Activated T-cell treated with anti-CD3 and anti-CD28 coated beads for 1 hour (primary cell): ENCODE measurements at places on chromosomes 6 and 20.

DNA sequence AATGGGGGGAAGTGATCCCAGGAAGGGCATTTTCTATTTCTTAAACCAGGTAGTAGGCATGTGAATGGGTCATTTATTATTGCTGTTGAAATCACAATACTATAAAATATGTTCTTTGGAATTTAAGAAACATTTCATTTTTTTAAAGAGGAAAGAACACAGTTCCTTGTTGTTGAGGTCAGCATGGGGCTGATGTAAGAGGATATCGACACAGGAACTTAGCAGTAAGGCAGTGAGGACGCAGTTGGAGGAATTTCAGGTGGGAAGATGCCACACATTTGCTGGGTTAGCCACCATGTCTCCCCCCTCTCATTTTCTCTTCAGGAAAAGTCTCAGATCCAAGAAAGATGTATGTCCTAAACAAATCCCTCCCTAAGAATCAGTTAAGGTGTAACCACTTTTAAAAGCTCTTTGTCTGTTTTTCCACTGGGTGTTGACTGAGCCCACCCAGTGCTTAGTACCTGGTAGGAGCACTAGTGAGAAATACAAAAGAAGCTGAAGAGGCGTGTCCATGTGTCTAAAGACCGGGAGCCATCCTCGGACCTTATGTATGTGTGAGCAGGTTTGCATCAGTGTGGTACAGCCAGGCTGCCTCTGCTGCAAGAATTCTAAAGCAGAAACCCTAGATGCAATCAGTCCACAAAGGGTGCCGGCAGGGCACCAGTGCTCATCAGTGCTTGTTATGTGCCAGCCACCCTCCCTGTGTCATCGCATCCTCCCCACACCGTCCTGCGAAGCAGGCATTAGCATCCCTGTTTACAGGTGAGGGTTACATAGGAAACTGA lies 98.9 kb downstream of the TCP11 start:
- no peak for DNase-seq

GRCh38 chr20:54346276-54346675 lies 129.1 kb upstream of the DOK5 start:
- DNase-seq = no peak

DNA sequence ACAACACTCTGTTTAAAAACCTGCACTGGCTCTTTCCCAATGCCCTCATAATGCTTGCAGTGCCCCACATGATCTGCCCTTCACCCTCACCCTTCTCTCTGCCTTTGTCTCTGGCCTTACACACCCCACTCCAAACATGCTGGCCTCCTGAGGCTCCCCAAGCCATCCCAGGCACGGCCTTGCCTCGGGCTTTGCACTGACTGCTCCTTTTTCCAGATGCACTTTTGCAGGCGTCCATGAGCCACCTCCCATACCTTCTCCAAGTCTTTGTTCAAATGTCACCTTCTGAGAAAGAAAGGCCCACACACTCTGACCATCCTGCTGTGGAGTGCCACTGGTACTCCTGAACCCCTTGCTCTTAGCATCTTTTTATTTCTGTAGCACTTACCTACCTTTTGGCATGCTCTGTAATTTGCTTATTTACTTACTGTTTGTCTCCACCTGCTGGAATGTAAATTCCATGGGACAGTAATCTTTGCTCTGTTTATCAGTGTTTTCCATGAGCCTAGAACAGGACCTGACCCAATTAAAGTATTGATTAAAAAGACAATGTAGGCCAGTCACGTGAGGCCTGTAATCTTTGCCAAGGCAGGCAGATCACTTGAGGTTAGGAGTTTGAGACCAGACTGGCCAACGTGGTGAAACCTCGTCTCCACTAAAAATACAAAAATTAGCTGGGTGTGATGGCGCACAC lies 30.7 kb downstream of the GFRA4 start:
- DNase-seq = no peak

GRCh38 chr20:21238818-21239536 lies 64.2 kb upstream of the XRN2 start:
- no peak for DNase-seq

GRCh38 chr6:21941926-21942325 lies 348.4 kb downstream of the SOX4 start:
- no peak for DNase-seq

DNA sequence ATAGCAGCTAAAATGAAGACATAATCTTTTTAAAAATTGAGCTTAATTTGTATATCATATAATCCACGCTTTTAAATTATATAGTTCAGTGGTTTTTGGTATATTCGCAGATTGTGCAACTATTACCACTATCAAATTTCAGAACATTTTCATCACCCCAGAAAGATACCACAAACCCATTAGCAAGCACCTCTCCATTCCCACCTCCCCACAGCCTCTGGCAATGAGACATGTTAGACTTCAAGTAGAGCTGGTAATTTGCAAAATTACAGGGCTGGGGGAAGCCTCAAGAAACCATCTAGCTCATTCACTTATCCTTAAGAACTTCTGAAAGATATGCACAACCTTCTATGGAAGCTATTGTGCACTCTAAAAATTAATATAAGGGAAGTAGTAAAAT lies 37.2 kb downstream of the TRMT6 start:
- DNase-seq = no peak

- DNase-seq = no peak
Observed at GRCh38 chr6:168662301-168662936, 221.4 kb downstream of the SMOC2 start.

- DNase-seq = no peak
Observed at GRCh38 chr6:137043710-137044365, 927 bp downstream of the IL20RA start.

DNA sequence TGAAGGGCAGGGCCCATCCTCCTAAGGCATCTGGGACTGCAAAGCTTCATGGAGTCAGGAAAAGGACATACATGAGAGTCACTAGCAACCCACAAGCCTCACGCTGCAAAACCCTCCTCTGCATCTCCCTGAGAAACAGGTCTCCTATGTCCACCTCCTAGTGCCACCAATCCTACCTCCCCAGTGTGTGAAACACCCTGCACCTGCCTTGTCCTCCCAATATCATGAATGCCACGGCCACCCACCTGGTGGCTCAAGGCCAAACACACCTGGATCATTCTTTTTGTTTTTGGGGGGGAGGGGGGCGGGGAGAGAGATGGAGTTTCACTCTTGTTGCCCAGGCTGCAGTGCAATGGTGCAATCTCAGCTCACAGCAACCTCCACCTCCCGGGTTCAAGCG lies 90.5 kb downstream of the ZMYND8 start:
- no peak for DNase-seq

DNA sequence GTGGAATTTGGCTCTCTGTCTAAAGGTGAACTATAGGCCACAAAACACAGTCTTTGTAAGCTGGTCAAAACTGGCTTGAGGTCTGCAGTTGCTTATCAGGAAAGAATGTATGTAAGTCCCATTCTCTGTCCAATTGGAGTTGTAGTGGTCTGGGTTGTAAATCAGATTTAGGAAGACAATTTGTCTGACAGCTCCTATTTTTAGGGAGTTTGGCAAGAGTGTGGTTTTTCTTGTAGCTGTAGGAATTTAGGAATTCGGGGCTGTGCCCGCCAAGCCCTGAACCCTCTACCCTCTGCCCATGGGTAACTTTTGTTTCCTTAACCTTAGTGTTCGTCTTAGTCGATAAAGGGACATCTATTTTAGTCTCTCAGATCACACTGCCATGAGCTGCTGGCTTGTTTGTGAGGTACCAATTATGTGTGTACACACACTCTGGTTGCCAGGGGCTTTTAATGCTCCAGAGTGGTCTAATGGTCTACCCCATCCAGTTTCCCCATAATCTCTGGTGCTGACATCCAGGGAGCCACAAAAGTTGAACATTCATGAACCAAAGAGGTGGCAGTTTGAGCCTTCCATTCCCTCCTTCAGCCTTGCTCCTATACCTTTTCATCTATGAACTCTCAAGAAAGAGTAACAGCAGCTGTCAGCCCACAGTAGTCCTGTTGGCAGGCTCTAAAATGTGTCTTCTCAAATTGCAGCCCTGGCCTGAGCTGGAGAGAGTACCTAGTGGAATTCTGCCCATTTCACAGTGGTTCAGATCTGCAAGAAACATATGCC lies 93.0 kb downstream of the ANKRD6 start:
- DNase-seq = no peak

DNA sequence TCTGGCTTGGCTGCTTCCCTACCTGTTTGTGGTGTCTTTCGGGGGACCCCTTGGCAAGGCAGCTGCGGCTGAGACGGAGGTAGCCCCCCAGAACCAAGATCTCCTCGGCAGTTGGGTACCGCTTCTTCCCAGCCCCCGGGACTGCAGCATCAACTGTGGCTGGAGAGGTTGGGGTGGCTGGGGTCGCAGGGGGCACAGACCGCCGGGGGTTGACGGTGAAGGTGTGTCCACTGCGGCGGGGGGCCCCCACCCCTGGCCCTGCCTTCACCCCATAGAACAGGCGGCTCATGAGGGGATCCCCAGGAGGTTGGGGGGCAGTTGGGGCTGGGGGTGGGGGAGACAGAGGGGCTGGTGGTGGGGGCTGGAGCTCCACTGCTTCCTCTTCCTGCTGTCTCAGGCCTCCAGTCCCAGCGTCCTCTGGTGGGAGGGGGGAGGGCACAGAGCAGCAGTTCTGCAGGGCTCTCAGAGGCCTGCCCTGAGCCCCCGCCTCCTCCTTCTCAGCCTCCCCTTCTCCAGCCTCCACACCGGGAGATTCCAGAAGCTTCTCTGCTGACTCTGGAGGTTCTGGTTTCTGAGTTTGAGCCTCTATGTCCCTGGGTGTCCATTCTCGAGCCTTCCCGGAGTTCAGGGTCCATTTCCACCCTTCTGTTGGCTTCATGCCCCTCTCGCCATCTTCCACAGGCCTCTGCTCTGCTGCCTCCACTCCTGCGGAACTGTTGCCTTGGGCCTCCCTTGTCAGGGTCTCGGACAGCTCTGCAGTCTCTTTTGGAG lies 1.9 kb downstream of the PPP1R18 start:
- peak; percentile 47 for DNase-seq

- DNase-seq = no peak
Observed at GRCh38 chr20:35467339-35468224, 12.2 kb downstream of the CEP250 start.

GRCh38 chr20:45098103-45098773 lies 2.7 kb downstream of the KCNS1 start:
- no peak for DNase-seq

GRCh38 chr20:24670341-24670872 lies 201.0 kb downstream of the SYNDIG1 start:
- DNase-seq = no peak

GRCh38 chr20:7806831-7807230 lies 133.4 kb downstream of the HAO1 start:
- DNase-seq = no peak

- DNase-seq = no peak
Observed at GRCh38 chr6:148251891-148252290, 90.7 kb upstream of the SASH1 start.

GRCh38 chr6:25872814-25873213 lies 1.2 kb downstream of the SLC17A3 start:
- DNase-seq = no peak

DNA sequence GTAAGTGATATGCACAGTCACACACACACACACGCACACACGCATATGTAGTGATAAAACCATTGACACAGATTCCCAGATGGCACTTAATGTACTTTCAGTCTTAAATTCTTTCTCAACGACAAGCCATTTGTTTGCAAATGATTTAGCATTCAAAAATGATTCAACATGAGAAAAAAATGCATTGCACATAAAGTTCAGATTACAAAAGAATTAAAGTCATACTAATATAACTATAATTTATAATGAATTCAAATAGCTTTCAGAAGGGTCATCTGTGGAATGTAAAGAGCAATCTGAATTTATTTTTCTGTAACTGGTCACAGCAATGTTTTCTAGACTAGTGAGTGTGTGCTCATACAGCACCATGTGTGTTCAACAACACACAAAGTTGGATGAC lies 521.6 kb upstream of the ZNF337 start:
- DNase-seq = no peak

- no peak for DNase-seq
Observed at GRCh38 chr6:101351173-101351572, 42.3 kb upstream of the GRIK2 start.

GRCh38 chr20:15179381-15179780 lies 842.0 kb upstream of the FLRT3 start:
- no peak for DNase-seq

- DNase-seq = no peak
Observed at GRCh38 chr20:41051009-41051825, 22.6 kb downstream of the TOP1 start.

- DNase-seq = no peak
Observed at GRCh38 chr6:158020272-158020711, 38.6 kb downstream of the SYNJ2 start.

DNA sequence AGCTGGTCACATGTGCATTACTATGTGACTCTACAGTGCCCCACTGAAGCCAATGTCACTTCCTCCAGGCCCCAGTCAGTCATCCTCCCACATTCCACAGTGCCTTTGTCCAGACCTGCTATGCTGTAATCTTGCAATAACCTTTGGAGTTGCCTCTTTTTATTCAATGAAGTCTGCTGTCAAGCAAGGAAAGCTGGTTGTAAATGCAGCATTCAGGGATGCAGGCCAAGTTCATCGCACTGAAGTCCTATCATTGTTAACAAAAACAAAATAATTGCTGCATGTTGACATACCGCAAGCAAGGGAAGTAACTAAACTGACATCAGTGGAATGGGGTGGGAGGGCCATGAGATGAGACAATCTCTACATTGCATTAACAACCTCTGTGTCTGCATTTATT lies 131.2 kb upstream of the CDYL start:
- no peak for DNase-seq

DNA sequence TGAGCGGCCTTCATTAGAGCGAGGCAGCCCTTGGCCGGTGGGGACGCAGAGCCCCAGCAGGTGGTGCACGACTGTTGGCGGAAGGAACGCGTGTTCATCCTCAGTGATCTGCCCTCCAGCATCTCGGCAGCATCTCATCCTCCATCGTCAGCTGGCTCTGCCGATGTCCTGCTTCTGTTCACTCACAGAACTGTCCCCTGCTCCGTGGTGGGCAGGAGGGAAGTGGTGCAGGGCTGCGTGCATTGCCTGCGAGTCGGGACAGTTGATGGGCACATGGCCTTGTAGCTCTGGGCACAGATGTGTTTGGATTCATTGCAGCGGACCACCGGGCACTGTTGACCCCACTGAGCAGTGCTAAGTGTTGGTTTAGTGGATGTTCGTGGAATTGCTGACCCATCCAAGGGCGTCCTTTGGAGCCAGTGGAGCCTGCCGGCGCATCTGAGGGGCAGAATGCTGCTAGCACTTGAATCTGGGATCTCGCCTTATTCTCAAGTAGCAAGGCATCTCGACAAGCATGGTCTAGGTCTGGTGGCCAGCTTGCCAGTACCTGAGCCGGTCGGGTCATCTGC lies 6.7 kb upstream of the SLC17A9 start:
- DNase-seq = no peak

GRCh38 chr6:15444881-15445280 lies 199.0 kb downstream of the JARID2 start:
- DNase-seq = no peak

DNA sequence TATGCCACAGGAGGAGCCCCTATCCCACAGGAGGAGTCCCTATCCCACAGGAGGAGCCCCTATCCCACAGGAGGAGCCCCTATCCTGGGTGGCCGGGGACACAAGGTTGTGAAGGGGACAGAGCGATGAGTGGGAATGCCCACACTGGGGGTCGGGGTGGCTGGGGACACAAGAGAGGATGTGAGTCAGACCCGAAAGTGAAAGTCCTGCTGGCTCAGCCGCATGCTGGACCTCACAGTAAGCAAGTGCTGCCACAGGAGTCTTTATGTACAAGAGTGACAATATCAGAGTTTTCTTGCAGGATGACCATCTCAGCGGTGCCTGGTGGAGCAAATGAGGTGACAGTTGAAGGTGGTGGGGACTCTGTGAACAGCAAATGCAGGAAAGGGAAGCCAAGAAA lies 93.7 kb downstream of the PSMB1 start:
- DNase-seq = no peak

GRCh38 chr20:32556312-32557184 lies 28.6 kb downstream of the NOL4L start:
- no peak for DNase-seq
